Lung microvascular endothelial cell (primary cell): ENCODE measurements at places on chromosomes 5 and 9. TPM values are rescaled to one million over a fixed set of nuclear protein-coding genes. Genes with fewer than 3 reads are reported as not detected.

DNA sequence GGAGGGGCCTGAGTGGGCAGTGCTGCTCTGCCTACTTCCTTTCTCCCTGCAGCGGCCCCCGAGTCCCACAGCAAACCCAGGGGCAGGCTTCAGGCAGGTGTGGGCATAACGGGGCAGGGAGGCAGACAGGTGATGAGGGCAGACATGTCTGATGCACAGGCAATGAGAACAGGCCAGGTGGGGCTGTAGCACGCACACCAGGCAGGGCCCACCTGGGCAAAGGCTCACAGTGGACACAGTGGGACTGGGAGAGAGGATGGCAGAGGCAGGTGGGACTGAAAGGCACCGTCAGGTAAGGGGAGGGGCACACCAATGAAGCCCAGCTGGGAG, 5.8 kb downstream of the LTC4S start:
- DNase-seq: no peak

ATP6V1G1 gene
- 85.9 and 119 TPM in 2 replicates for total RNA-seq

C5orf52 gene
- not detected in 2 replicates for total RNA-seq

GABRP gene
- total RNA-seq: 0.20 and 0.65 TPM in 2 replicates

IRX4 gene
- not detected in 2 replicates for total RNA-seq
